ENCODE measurements at places on chromosomes 13 and 19. TPM values are rescaled to one million over a fixed set of nuclear protein-coding genes. Genes with fewer than 3 reads are reported as not detected.

DNA sequence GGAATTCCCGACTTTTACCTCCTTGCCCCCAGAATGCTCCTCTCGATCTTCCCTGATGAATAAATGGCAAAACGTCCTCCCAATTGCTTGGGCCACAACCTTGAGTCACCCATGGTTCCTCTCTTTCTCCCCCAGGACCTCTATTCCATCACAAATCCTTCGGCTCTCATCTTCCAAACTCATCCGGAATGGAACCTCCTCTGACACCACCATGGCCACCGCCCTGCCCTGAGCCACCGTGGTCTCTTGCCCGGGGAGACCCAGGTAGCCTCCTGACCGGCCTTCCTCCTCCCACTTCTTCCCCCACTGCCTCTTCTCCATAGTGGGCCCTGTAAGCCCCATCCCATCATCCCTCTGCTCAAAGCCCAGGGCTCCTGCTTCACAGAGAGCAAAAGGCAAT lies 4.9 kb downstream of the SLC7A10 start:
- DNase-seq = no peak

GRCh38 chr13:46607768-46608564 lies 55.0 kb downstream of the LRCH1 start:
- no peak for DNase-seq

DDX49 gene
- total RNA-seq = 34.4 TPM

DNA sequence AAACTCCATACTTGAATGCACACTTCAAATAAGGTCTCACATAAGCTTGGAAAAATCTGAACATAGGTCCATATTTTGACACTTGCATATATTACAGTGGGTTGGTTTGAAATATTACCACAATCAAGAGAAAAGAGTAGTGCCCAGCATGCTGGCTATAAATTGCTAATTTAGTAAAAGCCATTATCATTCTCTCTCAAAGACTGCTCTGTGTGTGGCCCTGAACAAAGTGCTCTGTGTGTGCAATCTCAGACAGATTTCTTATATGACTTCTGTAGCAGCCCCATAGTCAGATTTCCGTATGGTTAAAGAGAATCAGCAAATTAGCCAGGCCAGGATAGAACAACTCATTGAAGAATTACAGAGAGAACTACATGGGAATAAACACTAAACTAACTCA lies 78.2 kb downstream of the LIG4 start:
- no peak for DNase-seq

DNA sequence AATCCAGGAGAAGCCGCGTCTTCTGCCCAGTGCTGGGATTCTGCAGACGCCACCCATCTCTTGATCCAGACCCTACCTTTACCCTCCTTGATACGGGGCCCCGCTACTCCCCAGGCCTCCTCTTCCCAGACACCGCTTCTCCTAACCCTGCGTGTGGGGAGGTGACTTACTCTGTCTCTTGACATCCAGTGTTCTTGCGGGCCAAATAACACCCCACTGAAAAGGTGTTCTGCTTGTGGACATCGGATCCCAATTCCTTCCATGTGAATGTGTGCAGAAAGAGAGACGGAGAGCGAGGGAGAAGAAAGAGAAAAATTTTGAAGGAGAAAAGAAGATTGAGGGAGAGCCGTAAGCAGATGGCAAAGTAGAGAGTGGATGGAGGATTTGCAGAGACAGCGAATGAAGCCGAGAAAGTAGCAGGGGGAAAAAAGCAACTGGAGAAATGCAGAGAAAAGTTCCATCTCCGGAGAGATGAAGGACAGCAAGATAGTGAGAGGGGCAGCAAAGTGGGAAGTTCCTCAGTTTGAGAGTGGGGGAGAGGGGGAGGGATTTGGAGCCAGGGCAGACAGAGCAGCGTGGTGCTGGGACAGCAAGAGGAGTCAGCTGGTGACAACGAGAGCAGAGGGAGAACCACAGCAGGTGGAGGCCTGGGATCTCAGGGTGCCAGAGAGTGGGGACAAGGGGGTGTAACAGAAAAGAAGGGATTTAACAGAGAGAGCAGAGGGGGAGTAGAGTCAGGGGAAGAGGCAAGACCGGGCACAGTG lies 814 bp downstream of the ZNF480 start:
- no peak for DNase-seq

DNA sequence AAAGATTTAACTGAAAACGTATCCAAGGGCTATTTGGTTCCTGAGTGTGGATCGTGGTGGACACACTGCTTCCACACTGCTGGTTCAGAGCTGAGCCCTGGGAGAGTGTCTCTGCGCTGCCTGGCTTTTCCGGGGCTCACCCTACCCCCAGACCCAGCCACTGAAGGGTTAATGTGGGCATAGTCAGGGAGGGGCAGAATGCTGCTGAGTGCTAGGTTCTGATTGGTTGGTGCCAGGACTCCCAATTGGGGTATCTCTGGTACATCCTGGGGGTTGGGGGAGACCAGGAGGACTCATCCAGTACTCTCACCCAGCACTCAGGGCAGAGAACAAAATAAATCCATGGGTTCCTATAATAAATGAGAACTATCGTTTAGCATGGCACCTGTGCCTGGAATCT lies 142.3 kb downstream of the CACNA1A start:
- no peak for DNase-seq

TMEM91 gene
- total RNA-seq = 12.2 TPM

GRCh38 chr19:39951065-39951650 lies 16.7 kb upstream of the FCGBP start:
- no peak for DNase-seq

GRCh38 chr19:34974646-34975045 lies 10.6 kb upstream of the ZNF792 start:
- DNase-seq = no peak

ASPDH gene
- total RNA-seq = not detected

DNA sequence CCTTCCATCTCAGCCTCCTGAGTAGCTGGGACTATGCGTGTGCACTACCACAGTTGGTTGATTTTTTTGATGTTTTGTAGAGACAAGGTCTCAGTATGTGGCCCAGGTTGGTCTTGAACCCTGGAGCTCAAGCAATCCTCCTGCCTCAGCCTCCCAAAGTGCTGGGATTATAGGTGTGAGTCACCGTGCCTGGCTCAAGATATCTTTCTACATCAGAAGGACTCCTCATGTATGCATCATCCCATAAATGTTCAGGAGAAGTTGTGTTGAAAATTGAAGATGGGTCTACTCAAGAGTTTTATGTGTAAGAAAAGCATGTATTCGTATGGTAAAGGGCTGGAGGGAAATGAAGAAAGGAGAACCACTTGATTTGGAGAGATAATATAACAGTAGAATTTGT lies 71.8 kb upstream of the STK24 start:
- DNase-seq = no peak

- DNase-seq = no peak
Observed at GRCh38 chr19:13557756-13558398, 51.6 kb upstream of the CACNA1A start.

DNA sequence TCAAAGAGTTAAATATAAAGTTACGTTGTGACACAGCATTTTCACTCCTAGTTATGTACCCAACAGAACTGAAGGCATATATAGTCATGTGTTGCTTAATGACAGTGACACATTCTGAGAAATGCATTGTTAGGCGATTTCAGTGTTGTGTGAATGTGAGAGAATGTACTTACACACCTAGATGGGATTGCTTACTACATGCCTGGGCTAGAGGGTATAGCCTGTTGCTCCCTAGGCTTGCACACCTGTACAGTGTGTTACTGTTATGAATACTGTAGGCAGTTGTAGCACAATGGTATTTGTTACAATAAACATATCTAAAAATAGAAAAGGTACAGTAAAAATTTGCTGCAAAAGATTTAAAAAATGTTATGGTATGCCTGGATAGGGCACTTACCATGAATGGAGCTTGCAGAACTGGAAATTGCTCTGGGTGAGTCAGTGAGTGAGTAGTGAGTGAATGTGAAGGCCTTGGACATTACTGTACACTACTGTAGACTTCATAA lies 89.2 kb downstream of the DHRS12 start:
- DNase-seq = no peak

- DNase-seq = no peak
Observed at GRCh38 chr19:52963247-52963618, 552 bp upstream of the ZNF816 start.

GRCh38 chr13:106597749-106598395 lies 29.9 kb upstream of the ARGLU1 start:
- DNase-seq = no peak

DNA sequence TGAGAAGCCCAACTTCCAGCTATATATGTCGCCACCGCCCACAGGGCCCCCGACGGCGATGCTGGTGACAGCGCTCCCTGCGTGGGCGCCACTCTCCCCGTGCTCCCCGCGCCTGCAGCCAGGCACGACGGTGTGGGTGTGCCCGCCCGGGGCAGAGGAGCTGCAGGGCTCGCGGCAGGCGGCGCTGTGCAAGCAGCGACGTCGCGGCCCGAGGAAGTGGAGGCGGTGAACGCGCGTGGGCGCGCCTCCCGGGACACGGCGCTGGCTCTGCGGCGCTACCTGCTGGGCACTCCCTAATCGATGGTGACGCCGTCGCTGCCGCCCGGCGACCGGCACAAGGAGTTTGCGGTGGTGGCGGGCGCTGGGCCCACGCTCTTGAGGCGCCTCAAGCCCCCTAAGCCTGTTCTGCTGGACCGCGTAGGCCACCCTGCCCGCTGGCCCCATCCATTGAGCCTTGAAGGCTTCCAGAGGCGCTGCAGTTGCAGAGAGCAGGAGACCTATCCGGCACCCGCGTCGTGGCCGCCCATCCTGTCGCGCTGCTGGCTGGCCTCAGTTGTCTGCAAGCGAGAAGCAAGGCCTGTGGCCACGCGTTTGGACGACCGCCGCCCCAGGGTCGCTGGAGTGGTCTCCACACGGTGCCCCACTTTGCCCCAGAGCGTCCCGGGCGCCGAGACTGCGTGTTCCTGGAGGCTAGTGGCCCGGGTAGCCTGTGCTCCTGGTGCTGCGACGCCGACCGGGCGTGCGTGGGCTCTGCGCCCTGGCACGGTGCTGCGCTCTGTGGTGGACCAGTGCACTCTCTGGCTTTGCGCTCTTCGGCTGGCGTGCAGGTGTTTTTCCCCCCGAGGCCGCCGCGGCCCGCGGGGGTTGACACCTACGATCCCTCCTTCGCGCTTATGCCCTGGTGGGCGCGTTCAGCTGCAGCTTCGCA lies 23.1 kb downstream of the LRFN3 start:
- DNase-seq = no peak

Data from ureter (tissue), 1 donor.